ENCODE measurements at places on chromosomes 4 and X. TPM values are rescaled to one million over a fixed set of nuclear protein-coding genes. Genes with fewer than 3 reads are reported as not detected.
A peak's percentile ranks its signal among the peaks of the same experiment; 100 is the strongest.

The NHSL2 gene
- total RNA-seq = 57.6 TPM

The MRFAP1L1 gene
- total RNA-seq = 43.0 TPM

DNA sequence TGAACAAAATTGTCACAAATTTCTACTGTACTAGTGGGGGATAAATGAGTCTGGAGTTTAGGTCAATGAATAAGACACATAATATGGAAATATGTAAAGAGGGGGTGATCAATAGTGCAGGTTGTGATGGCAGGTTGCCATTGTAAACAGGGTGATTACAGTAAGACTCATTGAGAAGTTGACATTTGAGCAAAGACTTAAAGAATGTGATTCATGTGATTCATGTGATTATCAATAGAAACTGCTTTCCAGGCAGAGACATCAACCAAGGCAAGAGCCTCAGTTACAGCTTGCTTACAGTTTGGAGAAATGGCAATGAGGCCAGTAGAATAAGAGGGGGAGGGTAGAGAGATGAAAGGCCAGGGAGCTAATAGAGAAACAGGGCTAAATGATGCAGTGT lies 45.8 kb upstream of the GIMD1 start:
- peaks cover 2% of the 10 kb centered on the region for H3K4me1 ChIP-seq
- no peak overlapping the region for H3K4me3 ChIP-seq
- H3K27ac ChIP-seq = no peak overlapping the region
- DNase-seq = no peak
- H3K27me3 ChIP-seq = no peaks in the 10 kb centered on the region
- no peaks in the 10 kb centered on the region for H3K36me3 ChIP-seq

- H3K27me3 ChIP-seq = no peaks in the 10 kb centered on the region
- no peak overlapping the region for H3K27ac ChIP-seq
Observed at GRCh38 chrX:151753313-151754046, 18.9 kb downstream of the CNGA2 start.

The HSFX3 gene
- not detected for total RNA-seq

GRCh38 chr4:75714011-75714410 lies 10.4 kb upstream of the USO1 start:
- H3K4me3 ChIP-seq = no peak overlapping the region
- H3K27ac ChIP-seq = no peak overlapping the region
- peaks cover 1% of the 10 kb centered on the region for H3K27me3 ChIP-seq
- no peak for DNase-seq
- no peaks in the 10 kb centered on the region for H3K36me3 ChIP-seq
- H3K4me1 ChIP-seq = no peaks in the 10 kb centered on the region

The SPANXC gene
- not detected for total RNA-seq

GRCh38 chr4:2731907-2732317 lies 24.2 kb downstream of the TNIP2 start:
- peak overlapping the region; percentile 13 for H3K4me3 ChIP-seq
- H3K27me3 ChIP-seq = peaks cover 13% of the 10 kb centered on the region
- H3K4me1 ChIP-seq = peaks cover 4% of the 10 kb centered on the region
- no peak for DNase-seq

- no peak overlapping the region for H3K27ac ChIP-seq
- no peak for DNase-seq
- H3K27me3 ChIP-seq = no peaks in the 10 kb centered on the region
- no peaks in the 10 kb centered on the region for H3K4me1 ChIP-seq
- H3K36me3 ChIP-seq = peaks cover 6% of the 10 kb centered on the region
Observed at GRCh38 chr4:123884922-123885321, 488.3 kb downstream of the SPRY1 start.
